ENCODE measurements at places on chromosomes 6 and 20. TPM values are rescaled to one million over a fixed set of nuclear protein-coding genes. Genes with fewer than 3 reads are reported as not detected.

Gene SYTL3
- total RNA-seq, result 5.2 TPM

Gene NR2E1
- total RNA-seq, result not detected

Gene STX11
- total RNA-seq, result 20.0 TPM

- no peak overlapping the region for H3K27ac ChIP-seq
- H3K36me3 ChIP-seq, result no peaks in the 10 kb centered on the region
- H3K4me1 ChIP-seq, result no peaks in the 10 kb centered on the region
- no peak for DNase-seq
- H3K27me3 ChIP-seq, result no peaks in the 10 kb centered on the region
Measured at GRCh38 chr6:40792183-40792582, 205.0 kb upstream of the LRFN2 start.

- H3K27me3 ChIP-seq, result no peaks in the 10 kb centered on the region
- no peak for DNase-seq
- no peak overlapping the region for H3K27ac ChIP-seq
- H3K4me1 ChIP-seq, result no peaks in the 10 kb centered on the region
Measured at GRCh38 chr6:105817370-105817769, 268.8 kb upstream of the PRDM1 start.

DNA sequence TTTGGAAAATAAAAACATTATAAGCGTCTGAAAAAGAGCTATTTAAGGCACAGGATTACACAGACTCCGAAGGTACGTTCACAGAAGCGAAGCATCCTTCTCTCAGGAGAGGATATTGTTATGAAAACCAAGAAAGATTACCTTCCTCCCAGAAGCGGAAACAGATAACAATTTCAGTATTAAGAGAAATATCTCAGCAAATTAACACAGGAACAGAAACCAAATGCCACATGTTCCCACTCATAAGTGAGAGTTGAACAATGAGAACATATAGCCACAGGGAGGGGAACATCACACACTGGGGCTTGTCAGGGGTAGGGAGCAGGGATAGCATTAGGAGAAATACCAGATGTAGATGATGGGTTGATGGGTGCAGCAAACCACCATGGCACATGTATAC, 109.7 kb downstream of the CDK19 start:
- H3K4me3 ChIP-seq, result no peak overlapping the region
- H3K27me3 ChIP-seq, result no peaks in the 10 kb centered on the region
- H3K4me1 ChIP-seq, result no peaks in the 10 kb centered on the region
- no peak overlapping the region for H3K27ac ChIP-seq

DNA sequence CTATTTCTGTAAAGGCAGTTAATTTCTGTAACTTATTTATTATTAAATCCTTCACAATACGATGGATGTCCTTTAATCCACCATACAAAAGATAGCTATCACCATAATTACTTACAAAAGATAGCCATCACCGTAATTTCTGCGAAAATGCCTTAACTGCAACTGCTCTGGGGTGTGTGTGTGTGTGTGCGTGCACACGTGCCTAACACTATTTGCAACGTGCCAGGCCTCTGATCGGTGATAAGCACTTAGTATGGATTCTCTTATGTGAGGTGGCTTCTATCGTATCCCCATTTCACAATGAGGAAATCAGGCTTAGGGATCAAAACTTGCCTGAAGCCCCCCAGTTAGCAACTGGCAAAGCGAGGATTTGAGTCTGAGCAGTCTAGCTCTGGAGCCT, 67.1 kb upstream of the RBM24 start:
- DNase-seq, result no peak
- H3K4me1 ChIP-seq, result no peaks in the 10 kb centered on the region

DNA sequence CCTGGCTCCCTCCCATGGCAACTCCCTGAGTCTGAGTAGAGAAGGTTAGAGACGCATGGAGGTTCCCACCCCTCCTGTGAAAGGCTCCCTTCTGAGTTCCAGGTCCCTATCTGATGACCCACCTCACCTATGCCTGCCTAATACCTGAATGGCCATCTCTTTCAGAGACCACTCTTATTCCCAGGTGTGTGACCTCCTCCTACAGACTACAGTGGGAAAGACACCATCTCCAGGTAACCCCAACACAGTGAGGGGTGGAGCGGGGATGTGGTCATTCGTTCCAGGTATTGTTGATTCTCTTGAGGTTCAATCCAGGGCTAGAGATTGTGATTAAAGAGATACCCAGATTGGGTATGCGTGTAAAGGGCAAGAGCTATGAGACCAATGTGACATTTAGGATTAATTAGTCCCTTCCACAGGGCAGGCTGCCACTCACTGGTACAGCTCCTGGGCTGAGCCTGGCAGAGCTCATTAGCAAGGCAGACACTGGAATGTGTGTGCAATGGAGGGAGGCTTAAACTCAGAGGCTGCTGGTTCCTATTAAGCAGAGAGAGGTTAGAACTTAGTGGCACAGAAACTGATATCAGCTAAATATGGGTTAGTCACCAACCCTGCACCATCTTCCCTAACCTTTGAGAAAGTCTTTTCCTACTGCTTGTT, 46.5 kb upstream of the IER3 start:
- H3K27ac ChIP-seq, result no peak overlapping the region
- no peaks in the 10 kb centered on the region for H3K27me3 ChIP-seq
- no peaks in the 10 kb centered on the region for H3K4me1 ChIP-seq
- H3K4me3 ChIP-seq, result no peak overlapping the region

- H3K36me3 ChIP-seq, result no peaks in the 10 kb centered on the region
- no peak overlapping the region for H3K27ac ChIP-seq
- H3K27me3 ChIP-seq, result no peaks in the 10 kb centered on the region
- no peak overlapping the region for H3K4me3 ChIP-seq
- DNase-seq, result no peak
Measured at GRCh38 chr20:40410028-40410427, 279.0 kb downstream of the MAFB start.

- no peaks in the 10 kb centered on the region for H3K27me3 ChIP-seq
- H3K36me3 ChIP-seq, result no peaks in the 10 kb centered on the region
- H3K27ac ChIP-seq, result no peak overlapping the region
- H3K4me1 ChIP-seq, result no peaks in the 10 kb centered on the region
Measured at GRCh38 chr20:59600472-59600871, 3.9 kb upstream of the PHACTR3 start.

GRCh38 chr6:150745896-150746295, 119.6 kb upstream of the MTHFD1L start:
- DNase-seq, result no peak
- no peak overlapping the region for H3K4me3 ChIP-seq
- H3K27me3 ChIP-seq, result no peaks in the 10 kb centered on the region

GRCh38 chr6:53899512-53899911, 104.7 kb downstream of the LRRC1 start:
- H3K4me1 ChIP-seq, result no peaks in the 10 kb centered on the region
- no peaks in the 10 kb centered on the region for H3K27me3 ChIP-seq
- H3K4me3 ChIP-seq, result no peak overlapping the region
- no peak overlapping the region for H3K27ac ChIP-seq
- no peak for DNase-seq
- H3K36me3 ChIP-seq, result no peaks in the 10 kb centered on the region

- H3K36me3 ChIP-seq, result no peaks in the 10 kb centered on the region
- no peak overlapping the region for H3K4me3 ChIP-seq
- H3K27ac ChIP-seq, result no peak overlapping the region
- H3K27me3 ChIP-seq, result no peaks in the 10 kb centered on the region
- no peaks in the 10 kb centered on the region for H3K4me1 ChIP-seq
- no peak for DNase-seq
Measured at GRCh38 chr6:146650799-146651481, 52.2 kb downstream of the ADGB start.

GRCh38 chr20:57785061-57785460, 75.2 kb upstream of the PMEPA1 start:
- no peaks in the 10 kb centered on the region for H3K4me1 ChIP-seq
- no peak overlapping the region for H3K4me3 ChIP-seq
- no peak for DNase-seq
- H3K36me3 ChIP-seq, result no peaks in the 10 kb centered on the region
